ENCODE measurements at places on chromosomes 5 and 9.

DNA sequence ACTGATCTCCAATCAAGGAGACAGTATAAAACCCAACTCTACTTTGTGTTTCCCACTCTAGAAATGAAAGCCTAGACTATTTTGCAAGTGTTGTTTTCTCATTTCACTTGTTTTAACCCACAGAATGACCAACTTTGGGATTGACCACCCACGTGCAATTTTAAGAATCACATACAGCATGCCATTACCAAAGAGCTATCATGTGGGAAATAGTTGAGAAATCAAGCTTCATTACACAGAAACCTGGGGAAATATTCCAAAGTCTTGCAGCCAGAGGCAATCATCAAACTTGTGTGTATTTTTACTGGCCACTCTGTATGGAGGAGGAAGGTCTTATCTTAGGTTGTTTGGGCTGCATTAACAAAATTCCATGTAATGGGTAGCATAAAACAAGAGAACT is 451.4 kb upstream of the DAB2 start:
- DNase-seq = no peak

- DNase-seq = no peak
Observed at GRCh38 chr5:95670568-95670967, 12.2 kb downstream of the SPATA9 start.

DNA sequence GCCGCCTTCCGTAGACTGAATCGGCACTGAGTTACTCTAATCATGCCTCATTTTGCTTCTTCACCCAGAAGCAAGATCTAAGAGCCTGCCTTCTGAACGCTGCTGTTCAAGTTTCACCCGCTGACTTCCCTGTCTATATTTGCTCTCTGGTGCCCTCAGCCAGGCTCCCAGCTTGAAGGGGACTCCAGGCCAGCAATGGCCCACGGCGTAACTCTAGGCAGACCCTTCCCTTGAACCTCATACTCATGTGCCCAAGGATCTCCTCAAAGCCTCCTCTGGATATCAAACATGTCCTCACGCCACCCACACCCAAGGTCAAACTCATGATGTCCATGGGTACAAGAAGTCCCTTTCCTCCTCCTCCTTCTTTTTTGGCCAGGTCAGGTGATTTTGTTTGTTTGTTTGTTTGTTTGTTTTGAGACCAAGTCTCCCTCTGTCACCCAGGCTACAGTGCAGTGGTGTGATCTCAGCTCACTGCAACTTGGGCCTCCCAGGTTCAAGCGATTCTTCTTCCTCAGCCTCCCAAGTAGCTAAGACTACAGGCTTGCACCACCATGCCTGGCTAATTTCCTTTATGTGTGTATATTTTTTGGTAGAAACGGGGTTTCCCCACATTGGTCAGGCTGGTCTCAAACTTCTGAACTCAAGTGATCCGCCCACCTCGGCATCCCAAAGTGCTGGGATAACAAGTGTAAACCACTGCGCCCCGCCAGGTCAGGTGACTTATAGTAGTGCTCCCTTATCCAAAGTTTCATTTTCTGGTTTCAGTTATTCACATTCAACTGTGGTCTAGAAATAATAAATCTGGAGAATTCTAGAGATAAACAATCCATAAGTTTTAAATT is 239.0 kb downstream of the SYK start:
- no peak for DNase-seq

GRCh38 chr9:93308676-93309075 is 124.7 kb downstream of the WNK2 start:
- no peak for DNase-seq

DNA sequence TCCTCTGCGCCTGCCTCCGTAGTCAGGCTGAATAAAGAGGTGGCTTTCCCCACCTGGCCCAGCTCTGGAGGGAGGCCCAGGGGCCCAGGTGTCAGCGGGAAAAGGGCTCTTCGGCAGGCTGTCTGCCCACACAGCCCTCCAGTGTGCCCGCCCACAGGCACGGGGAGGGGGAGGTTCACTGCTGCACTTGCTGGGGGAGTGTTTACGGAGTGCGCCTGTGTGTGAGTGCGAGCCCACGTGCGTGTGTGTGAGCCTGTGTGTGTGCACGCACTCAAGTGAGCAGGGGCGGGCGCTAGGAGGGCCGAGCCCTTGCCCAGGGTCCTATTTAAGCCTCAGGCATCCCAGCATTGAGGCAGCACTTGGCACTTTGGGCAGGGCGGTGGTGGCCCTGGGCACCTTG is 10.9 kb downstream of the DNLZ start:
- DNase-seq = no peak

DNA sequence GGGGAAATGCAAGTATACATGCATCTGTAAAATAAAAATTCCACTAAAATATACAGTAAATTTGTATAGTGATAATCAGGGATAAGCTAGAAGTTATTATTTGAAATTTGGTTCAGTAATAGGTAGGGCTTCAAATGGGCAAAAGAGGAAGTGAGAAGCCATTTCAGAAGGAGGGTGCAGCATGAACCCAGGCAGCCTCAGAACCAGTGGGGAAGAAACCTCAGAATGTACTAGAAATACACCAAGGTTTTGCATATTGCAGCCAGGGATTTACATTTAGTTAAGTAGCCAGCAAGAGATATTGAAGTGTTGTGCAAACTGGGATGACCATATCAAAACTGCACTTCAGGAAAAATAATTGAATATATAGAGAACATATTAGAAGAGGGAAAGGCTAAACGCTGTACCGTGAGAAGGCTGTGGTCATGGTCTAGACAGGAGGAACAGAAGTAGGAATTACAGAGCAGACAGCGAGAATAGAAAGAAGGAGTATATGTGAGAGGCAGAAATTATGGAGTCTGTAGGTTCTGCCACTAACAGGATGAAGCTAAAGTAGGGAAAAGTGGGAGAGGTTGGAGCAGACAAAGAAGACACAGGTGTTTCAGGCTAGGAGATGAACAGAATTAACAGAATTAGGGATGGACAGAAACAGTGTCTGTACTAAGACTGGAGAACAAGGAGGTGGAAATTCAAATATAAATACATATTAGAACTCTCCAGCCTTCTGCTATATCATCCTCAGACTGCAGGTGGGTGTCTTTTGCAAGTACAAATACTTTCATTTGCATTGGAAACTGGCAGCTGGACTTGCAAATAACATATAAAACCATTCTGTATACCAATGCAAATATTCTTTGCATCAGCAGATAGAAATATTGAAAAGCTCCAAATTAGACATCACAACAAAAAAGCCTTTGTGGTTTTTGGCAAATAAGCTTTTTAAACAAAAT is 335.6 kb downstream of the ZNF608 start:
- no peak for DNase-seq

DNA sequence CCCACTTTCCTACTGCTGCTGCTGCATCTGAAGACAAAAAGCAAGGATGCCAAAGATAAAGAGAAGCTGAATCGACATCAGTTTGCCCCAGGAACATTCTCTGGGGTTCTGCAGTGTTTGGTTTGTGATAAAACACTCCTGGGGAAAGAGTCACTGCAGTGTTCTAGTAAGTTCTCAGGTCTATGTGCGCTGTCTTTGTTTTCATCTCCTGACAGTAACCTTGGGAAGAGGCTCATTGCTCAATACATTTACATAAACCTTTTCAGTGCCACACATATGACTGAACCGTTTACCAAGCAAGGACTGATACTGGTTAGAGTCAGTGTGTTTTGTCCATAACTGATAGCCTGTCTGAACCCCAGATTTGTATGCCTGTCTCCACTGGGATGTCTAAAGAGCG is 232.1 kb downstream of the ARHGEF28 start:
- DNase-seq = no peak

- no peak for DNase-seq
Observed at GRCh38 chr5:136209346-136209910, 16.5 kb upstream of the SMIM32 start.

GRCh38 chr5:31832966-31833365 is 194.0 kb downstream of the PDZD2 start:
- DNase-seq = no peak

GRCh38 chr9:69937833-69938535 is 105.7 kb upstream of the MAMDC2 start:
- DNase-seq = no peak

- no peak for DNase-seq
Observed at GRCh38 chr5:143224672-143225071, 178.8 kb downstream of the NR3C1 start.

- DNase-seq = no peak
Observed at GRCh38 chr9:128713941-128714573, 9.9 kb downstream of the ZDHHC12 start.

DNA sequence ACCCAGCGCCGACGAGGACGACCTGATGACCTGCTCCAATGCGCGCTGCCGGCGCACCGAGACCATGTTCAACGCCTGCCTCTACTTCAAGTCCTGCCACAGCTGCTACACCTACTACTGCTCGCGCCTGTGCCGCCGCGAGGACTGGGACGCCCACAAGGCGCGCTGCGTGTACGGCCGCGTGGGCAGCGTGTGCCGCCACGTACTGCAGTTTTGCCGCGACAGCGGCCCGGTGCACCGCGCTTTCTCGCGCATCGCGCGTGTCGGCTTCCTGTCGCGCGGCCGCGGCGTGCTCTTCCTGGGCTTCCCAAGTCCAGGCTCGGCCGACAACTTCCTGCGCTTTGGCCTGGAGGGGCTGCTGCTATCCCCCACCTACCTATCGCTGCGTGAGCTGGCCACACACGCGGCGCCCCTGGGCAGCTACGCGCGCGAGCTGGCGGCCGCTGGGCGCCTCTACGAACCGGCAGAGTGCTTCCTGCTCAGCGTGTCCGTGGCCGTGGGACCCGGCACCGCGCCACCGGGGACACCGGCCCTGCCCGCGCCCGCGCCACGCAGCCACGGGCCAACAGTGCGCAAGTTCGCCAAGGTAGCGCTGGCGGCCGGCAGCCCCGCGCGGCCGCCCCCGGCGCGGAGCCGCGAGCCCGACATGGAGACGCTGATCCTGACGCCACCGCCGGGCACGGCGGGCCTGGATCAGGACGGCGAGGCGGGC is 2.7 kb upstream of the PHPT1 start:
- DNase-seq = peak; percentile 20

GRCh38 chr5:34455098-34455497 is 201.0 kb upstream of the RAI14 start:
- no peak for DNase-seq

DNA sequence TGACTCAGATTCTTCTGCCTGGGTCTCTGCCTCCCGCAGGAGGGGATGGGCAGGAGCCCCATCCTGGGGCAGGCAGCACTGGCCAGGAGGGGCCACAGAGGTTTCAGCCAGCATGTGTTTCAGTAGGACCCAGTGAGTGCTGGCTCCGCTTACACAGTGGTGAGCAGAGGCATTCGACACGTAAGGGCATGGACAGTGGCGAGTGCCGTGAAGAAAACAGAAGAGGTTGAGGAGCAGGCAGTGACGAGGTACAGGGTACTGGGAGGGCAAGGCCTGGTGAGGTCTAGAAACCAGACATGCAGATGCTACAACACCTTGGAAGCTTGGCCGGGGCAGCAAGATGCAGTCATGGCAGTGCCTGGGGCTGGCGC is 41.5 kb downstream of the CACNA1B start:
- DNase-seq = no peak

DNA sequence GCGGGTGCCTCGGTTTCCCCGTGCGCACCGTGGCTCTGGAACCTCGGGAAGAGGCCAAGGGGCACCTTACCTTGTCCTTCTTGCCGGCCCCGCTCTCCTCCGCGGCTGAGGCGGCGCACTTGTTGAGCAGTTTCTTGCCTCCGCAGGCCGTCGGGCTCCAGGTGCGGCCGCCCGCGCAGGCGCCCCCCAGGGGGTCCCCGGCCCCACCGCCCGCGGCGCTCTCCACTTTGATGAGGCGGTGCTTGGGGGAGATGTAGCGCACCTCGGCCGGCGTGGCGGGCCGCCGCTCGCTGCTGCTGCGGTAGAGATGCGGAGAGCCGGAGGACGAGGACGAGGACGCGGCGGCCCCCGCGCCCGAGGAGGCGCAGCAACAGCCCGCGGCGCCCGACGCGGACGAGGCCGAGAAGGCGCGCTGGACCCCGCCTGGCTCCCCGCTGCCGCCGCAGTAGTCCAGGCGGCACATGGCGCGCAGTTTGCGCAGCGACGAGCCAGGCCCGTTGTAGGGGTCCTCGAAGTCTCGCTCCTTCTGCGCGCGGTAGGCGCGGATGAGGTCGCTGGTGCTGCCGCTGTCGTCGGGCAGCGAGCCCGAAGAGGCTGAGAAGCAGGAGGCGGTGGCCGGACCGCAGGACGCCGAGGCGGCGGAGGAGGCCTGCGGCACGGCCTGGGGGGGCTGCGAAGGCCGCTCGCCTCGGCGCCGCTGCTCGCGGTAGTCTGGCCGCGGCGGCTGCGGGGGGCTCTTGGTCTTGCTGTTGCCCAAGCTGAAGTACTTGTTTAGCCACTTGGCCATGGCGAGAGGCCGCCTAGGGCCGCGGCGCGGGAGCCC is 957 bp downstream of the SHB start:
- no peak for DNase-seq

DNA sequence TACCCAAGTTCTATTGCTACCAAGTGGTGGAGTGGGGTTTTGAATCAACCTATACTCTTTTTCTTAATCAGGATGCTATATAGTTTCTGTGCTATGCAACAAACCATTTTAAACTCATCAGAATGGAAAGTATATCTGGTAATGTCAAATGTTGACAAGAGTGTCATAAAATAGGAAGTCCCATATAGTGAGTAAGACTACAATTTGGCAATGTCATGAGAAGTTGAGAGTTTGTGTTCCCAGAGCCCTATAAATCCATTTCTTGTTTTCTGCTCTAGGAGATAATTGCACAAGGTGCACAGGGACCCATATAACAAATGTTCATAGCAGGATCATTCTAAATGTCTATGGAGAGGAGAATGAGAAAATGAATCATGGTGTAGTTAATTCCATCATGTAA is 109.8 kb upstream of the TXNDC8 start:
- no peak for DNase-seq

DNA sequence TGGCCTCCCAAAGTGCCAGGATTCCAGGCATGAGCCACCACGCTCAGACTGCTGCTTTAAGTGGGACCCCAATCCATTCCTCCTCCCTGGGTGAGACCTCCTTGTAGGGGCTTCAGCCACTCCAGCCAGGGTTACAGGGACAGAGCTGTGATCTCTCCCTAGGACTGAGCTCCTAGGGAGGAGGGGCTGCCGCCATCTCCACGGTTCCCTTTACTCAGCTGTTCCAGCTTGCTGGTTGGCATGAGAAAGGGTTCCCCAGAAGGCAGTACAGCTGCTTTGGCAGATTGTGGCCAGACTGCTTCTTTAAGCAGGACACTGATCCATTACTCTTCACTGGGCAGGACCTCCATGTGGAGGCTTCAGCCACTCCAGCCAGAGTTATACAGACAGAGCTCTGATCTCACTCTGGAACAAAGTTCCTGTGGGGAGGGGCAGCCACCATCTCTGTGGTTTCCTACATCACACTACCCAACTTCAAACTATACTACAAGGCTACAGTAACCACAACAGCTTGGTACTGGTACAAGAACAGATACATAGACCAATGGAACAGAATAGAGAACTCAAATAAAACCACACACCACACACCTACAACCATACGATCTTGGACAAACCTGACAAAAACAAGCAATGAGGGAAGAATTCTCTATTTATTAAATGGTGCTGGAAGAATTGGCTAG is 7.2 kb downstream of the INSL6 start:
- DNase-seq = no peak

All from stimulated activated CD4-positive, alpha-beta T cell treated with anti-CD3 and anti-CD28 coated beads, TNF-alpha, amount 100 ng/mL, for 4 hours (primary cell).